ENCODE measurements at places on chromosomes 3 and 15.

DNA sequence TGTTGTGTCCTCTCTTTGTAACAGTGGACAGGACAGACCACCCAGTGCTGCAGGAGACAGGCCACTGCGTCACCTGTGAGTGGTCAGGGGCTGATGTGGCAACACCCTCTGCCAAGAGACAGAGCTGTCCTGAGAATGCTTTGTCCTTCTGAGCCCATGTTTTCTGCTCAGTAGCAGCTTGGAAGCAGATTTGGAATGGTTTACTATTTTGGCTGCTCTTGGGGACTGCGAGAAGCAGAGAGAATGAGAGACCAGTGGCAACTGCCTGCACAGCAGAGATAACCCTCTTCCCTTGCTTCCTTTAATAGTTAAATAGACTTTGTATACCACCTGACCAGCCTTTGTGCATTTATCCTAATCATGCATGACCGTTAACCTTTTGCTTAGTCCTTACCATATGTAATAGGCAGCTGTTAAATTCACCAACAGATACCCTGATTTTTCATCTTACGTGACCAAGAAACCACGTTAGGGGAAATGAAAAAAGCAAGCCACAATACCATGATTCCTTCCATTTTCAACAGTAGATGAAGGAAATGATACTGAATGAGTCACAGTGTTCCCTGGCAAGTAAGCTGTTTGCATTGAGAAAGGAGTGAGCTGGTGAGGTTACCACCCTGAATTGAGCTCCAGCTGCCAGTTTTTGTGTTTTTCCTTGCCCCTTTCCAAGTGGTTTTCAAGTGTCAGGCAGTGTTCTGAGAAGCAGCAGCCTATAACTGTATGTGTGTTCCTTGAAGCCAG, 35.5 kb downstream of the B3GALNT1 start:
- DNase-seq: peak; percentile 72

DNA sequence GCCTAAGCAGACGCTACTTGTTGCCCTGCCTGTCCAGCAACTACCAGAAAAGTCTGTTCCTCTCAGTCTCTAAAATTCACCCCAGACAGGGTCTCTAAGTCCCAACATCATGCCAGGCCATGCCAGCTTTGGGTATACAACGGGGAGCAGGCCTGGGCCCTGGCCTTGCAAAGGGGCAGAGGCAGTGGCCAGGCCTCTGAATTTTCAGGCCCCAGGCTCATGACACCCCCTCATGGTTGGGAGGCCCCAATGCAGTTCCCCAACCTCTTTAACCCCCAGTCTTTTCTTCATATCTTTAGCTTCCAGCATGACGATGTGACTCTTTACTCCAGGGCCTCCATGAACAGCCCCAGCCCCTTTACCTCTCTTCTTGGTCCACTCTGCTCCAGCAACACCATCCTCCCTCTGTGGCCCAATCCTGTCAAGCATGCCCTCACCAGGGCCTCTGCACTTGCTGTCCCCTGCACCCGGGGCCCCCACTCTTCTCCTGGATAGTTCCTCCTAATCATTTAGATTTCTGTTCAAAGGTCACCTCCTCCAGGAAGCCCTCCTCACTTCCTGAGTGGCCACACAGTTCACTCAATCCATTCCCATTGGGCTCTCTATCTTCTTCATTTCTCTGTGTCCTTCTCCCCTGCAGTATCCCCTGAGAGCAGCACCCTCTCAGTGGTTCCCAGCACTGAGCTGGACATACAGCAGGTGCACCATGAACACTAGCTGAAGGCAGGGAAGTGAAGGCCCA, 4.8 kb downstream of the IQSEC1 start:
- no peak for DNase-seq

DNA sequence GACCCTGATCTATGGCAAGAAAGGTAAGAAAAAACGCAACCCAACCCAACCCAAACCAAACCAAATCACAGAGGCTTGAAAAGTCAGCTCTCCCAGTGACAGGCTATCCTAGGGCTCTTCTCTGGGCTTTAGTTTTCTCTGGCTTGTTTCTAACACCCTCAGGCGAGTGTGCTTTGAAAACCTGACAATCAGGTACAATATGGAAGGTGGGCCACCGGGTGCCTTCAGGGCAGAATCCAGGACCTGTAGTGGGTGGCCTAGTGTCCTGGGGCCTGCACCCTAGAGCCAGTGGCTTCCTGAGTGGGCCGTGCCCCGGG, 46.8 kb downstream of the BHLHE40 start:
- DNase-seq: no peak

GRCh38 chr3:106194726-106195125, 325.9 kb upstream of the CBLB start:
- no peak for DNase-seq

DNA sequence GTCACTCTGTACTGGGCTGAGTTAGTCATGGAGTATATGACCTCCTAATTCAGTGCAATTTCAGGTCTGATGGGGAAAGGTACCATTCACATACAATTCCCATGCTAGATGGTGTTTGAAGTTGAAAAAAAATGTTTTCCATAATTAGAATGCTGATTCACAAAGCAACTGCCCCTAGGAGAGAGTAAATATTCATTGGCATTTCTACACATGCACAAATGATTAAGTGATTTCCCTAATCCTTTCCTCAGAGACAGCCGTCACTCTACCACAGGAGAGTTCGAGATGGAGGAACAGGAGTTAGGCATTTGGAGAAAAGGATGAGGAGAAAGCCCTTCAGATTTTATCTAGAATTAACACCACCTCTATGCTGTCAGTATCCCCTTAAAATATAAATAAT, 32.5 kb downstream of the GADL1 start:
- DNase-seq: no peak

DNA sequence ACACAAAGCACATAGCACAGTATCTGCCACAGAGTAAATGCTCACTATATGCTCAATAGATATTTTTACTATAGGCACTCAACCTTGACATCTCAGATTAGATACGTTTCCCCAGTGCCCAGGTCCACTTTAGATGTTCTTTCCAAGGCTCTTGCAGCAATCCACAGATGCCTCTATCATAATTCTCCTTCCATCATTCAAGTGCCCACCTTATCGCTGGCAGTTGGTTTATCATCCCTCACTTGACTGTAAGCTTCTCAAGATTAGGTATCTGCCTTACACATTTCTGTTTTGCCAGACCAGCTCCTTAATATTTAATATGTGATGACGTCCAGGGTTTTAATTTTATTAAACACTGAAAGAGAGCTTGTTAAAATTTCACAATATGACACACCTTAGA, 8.6 kb downstream of the NCEH1 start:
- no peak for DNase-seq

DNA sequence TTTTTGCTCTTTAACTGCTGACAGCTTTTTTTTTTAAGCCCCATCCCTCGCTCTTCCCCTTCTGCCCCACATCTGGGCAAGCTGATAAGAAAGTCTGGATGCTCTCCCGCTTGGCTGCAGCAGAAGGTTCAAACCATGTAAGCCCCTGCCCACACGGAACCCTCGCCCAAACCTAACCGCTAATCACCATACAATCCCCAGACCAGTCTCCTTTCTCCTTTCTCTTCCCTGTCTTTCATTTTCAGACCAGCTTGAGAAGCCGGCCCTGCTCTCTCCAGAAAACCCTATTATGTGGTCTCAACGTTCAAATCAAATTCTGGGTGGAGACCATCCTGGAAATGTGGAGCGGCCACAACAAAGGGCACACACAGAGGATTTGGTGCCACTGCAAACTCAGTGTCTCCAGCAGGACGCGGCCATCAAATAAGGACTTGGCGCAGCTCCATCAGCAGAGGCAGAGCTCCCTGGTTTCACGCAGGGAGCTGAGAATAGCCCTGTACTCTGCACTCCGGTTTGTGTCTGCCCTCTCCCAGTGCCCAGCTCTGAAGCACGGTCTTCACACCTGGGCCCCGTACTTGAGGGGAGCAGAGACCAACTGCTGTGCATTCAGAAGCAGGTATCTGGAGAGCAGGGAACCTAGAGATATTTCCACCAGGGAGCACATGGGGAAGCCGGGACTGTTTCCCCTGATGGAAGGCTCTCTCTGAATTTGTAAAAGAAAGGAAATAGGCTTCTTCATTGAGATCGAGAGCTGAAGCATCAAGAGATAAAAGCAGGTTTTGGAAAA, 92.6 kb downstream of the XXYLT1 start:
- DNase-seq: no peak

DNA sequence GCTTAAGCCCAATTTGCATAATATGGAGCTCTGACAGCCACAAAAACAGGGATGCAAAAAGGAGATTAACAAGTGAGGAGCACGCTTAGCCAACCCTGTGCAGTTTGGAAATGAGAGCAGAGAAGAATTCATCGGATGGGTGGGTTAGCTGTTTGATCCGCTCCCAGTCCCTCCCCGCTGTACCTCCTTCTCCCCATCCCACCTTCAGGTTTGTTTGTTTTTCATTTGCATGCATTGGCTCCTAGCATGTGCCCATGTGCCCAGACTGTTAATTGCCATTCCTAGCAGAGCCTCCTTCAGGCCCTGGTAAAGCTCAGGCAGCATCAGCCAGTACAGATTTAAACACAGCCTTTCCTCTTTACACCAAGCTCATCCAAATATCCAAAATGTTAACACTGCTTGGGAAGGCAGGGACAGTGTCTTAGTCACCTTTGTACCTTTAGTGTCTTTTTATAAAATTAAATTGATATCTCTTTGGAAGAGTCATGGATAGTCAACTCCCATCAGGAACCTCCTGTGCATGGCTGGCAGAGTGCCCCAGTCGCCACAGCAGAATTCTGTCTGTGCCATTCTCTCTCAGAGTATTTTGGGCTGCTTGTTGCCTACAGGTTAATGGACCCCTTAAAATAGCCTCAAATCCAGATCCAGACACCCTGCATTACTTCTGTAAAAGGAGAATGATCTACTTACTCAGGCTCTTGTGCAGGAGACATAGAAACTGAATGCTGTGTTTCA, 244.2 kb downstream of the LSAMP start:
- DNase-seq: no peak

DNA sequence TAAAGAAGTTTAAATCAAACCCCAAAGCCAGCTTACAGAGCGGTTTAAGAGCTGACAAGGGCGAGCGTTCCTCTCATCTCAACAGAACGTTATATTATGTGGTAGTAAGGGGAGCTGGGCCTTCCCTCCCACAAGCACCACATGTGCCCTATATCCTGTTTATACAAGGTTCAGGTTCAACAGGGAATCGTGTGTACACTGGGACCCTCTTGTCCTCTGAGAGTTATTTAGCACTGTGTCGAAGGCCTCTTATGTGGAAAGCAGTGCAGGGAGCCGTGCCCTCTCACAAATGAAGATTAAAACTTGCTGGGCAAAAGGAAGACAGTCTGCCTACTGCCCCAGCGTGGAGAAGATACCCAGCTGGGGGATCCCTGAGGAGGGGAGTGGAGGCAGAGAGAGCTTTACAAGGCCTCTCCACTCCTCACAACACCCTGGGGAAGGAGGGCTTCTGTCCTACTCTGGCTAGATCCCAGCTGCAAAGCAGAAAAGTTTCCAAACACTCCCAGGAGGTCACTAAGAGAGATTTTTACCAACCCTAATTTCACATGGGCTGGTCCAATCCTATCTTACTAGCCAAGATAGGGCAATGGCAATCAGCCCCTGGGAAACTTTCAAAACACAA, 2.9 kb downstream of the TLE3 start:
- DNase-seq: no peak

GRCh38 chr3:61057464-61057863, 193.8 kb downstream of the FHIT start:
- DNase-seq: no peak

DNA sequence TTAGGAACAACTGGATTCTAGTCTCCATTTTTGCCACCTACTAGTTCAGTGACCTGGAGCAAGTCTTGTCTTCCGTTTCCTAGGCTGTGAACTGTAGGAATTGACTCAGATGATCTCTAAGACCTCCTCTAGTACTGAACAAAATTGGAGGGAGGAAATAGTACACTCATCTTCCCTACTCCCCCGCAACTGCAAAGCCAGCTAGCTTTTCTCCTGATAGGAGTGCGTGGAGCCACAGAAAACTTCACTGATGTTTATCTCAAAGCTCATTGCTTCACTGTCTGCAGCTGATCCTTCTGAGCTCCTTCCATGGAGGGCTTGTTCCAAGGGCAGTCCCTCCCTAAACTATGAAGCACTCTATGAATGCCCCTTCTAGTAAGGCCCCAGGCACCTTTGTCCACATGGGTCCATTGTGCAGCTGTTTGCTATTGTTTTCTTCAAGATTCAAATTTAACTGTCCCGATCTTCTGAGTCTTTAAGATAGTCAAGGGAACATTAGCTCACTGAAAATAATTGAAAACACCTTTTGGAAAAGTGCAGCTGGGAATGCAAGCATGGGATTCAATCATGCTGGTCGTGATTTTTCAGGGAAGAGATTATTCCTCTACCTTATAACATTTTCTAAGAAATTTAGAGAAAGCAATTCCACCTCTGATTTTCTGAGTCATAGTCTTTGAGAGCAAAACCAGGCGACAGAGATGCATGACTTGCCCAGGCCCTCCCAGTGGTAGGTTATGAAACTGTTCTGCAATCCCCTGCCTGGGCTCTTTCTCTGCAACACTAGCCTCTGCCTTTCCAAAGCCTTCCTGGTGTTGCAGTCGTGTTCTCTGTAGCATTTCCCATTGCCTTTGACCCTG, 24.3 kb downstream of the FILIP1L start:
- DNase-seq: no peak

- DNase-seq: no peak
These were observed 142.7 kb downstream of the GADL1 start for GRCh38 chr3:30751610-30752299.

GRCh38 chr15:94100863-94101262, 130.5 kb upstream of the MCTP2 start:
- DNase-seq: no peak

GRCh38 chr3:72485641-72486040, 362.6 kb downstream of the SHQ1 start:
- no peak for DNase-seq

- peak; percentile 19 for DNase-seq
These were observed 891.5 kb downstream of the ROBO2 start for GRCh38 chr3:77931255-77932009.

GRCh38 chr15:30859091-30859874, 44.4 kb upstream of the FAN1 start:
- no peak for DNase-seq

GRCh38 chr3:39962581-39962980, 153.2 kb downstream of the MYRIP start:
- DNase-seq: no peak

- no peak for DNase-seq
These were observed 805.8 kb downstream of the FHIT start for GRCh38 chr3:60445446-60445845.
